ENCODE measurements at places on chromosomes 12 and 14.

DNA sequence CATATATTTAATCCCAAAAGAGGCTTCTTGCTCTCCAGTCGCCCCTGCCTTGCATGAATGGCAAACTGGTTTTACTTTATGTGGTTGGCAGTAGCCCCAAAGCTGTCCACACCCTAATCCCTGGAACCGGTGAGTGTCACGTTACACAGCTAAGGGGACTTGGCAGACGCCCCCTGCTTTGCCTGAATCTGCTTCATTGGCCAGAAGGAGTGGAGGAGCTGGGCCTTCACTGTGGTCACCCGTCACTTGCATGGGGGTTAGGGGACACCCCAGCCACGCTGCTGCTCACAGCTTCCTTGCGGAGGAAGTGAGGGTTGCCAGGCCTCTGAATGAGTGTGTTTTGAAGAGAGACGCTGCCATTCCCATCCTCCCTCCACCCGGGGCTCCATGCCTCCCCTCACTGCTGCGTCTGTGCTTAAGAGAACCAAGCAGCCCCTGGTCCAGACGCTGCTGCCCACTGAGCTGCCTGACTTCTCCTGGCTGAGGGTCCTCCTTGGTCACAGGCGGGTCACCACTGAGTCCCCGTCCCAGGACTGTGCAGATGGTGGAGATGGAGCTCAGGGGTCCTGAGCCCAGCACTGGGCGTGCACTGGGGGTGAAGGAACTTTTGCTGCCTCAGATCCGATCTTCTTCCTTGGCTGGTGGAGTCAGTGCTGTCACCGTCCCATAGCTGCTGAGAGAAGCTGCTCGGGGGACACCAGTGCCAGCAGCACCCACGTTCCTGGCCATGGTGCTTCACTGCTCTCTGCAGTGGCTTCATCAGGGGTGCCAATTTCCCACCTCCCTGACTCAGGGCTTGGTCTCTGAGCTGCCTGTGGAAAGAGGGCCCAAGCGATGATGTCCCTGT is 39.8 kb downstream of the GALNT9 start:
- DNase-seq, result no peak

DNA sequence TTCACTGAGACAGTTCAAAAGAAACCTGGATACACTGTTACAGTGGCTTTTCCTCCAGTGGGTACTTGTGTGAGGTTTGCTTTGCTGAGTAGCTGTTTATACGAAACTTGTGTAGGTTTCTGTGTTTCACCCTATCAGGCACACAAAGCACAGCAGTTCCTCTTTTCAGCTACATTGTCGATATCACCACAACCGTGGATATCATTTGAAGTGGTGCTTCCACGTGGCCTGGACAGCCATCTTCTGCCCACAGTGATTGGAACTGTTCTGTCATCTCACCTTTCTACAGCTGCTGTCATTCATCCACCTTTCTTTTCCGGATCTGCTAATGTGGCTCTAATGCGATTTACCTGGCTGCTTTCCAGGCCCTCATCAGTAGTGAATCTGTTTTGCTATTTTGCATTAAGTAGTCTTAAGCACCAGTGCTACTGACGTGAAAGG is 368.8 kb downstream of the SYT1 start:
- DNase-seq, result no peak

DNA sequence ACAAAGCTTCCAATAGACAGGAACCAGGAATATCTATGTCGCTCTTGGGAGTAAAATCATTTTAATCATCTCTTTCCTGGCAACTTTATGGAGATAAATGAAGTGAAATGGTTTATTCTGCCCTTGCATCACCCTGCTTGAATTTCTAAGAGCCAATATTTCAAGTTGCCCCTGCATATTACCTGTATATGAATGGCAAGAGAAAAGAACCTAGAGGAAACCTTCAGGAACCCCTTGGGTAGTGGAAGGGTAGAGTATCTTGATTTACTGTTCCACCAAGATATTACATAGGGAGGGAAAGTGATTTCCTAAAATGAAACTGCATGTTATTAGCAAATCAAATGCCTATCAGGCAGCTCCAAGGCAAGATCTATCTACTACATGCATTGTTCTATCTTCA is 308.4 kb upstream of the NAV3 start:
- DNase-seq, result no peak

GRCh38 chr14:51960866-51961265 is 28.5 kb upstream of the RTRAF start:
- DNase-seq, result no peak
